Activated CD8-positive, alpha-beta memory T cell treated with anti-CD3 and anti-CD28 coated beads, Interleukin-2, amount 50 U/mL, for 4 hours (primary cell): ENCODE measurements at places on chromosomes 6 and 20.

DNA sequence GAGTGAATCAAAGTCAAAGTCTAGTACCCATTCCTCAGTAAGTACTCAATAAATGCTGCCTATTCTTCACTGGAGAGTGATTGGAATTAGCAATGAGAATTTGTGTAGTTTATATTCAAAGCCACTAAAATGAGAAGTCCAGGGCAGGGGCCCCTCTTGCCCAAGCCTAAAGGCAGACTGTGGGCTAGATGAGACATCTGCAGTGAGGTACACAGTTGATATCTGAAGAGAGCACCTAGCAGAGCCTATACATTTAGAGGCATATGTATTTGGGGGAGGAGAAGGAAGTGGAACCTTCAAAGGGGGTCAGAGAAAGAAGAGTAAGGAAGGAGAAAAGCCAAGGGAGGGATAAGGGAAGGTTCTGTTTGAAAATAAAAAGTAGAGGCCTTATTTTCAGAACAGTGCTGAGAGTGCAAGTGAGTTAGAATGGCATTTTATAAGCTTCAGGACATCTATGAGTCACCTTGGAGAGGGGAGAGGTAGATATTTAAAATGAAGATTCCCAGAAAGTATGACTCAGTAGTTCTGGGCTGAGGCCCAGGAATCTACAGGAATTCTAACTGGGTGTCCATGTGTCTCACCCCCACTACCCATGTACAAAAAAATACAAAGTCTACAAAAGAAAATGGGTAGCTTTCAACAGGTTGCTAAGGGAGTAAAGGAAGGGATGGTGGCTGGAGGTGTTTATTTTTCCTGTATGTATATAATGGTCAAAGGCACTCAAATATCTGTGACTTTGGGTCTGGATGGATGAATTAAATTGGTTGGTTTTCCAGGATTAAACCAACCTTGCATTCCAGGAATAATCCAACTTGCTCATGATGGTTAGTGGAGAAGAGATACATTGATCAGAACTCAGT is 135.1 kb downstream of the ZFP64 start:
- DNase-seq = no peak

DNA sequence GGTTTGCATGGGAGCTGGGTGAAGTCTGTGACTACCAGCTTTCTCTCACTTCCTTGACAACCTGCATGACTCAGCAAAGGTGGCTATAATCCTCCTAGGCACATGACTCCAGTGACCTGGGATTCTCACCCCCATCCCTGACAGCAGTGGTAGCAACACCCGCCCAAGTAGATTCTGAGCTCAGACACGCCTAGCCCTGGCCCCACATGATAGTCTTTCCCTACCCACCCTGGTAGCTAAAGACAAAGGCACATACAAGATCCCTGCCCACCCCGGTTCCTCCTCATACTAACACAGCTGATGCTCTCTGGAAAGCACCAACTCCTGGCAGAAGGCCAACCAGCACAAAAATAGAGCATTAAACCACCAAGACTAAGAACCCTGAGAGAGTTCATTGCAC is 25.9 kb upstream of the CRISP1 start:
- DNase-seq = no peak

GRCh38 chr6:14925025-14925698 is 320.7 kb upstream of the JARID2 start:
- no peak for DNase-seq

DNA sequence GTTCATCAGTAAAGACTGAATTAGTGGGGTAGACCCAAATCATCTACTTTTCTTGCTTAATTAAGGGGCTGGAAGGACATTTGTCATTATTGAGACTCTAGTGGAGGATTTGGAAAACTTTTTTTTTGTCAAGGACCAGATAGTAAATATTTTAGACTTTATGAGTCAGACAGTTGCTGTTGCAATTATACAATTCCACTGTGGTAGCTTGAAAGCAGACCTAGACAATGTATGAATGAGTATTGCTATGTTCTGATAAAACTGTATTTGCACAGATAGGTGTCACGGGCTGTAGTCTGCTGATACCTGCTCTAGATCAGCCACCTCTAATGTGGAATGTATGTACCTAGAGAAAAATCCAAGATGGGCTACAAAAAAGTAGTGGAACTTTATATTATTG is 175.0 kb downstream of the CARMIL1 start:
- DNase-seq = no peak

DNA sequence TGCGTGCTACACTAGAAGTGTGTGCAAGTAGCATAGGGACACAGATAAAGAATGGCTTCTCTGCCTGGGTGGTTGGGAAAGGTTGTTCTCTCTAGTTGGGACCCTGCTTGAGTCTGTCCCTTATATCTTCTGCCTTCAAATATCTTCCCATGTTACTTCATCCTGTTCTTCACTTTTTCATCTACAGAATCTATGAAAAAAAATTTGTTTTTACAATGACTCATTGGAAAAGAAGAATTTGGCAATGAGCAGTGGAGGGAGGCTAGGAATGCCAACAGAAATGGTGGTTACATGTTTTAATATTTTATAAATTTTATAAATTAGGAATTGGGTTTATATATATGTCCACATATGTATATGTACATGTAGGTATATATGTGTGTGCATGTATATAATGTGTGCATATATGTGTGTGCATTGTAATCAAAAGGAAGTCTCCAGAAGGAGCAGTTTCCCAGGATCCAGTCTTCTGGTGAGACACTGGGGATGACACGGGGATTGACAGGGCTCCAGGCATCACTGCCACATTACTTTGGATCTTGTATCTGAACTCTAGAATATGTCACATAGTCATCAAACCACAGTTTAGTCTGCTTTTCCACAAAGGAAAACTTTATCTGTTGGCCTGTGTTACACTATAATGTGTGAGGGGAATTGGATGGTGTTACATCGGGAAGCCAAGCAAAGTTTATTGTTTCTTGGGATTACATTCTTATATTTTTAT is 75.3 kb upstream of the RIPOR2 start:
- DNase-seq = no peak

DNA sequence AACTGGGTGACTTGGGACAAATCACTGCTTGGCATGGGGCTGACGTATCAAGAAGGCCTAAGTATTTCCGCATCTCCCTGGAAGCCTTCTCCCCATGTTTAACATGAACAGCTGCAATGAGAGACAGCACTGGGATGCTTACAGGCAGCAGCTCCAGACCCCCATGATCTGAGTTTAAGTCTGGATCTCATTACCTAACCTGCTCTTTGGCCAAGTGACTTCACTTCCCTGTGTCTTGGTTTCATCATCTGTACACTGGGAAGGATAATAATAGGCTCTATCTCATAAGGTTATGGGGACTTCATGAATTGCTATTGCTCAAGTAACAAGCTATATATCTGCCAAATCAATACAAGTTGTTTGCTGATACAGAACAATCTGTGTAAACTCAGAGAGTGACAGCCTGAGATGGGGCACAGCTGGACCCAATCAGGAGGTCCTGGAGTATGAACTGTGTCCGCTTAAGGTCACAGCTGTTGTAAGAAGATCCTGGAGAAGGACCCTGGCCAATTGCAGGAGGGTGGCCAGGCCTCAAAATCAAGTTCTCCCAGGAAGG is 56.0 kb downstream of the TGM2 start:
- no peak for DNase-seq

DNA sequence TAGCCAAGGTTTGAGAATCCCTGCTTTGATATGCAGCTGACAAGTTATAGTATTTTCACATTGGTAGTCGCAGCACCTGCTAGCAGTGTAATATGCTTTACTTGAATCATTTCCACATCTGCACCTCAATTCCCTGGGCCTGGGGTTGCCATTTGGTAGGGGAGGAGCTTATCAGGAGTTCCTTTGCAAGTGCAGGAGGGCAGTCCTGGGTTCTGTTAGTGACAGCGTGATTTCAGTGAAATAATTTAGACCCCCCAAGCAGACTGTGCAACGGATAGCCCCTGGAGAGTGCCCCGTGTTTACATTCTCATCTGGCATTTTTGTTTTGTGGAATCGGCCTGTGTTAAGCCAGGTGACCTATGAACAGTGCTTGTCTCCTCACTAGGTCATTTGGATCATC is 6.0 kb downstream of the RAB5IF start:
- no peak for DNase-seq
